ENCODE measurements at places on chromosomes 6 and 20.

DNA sequence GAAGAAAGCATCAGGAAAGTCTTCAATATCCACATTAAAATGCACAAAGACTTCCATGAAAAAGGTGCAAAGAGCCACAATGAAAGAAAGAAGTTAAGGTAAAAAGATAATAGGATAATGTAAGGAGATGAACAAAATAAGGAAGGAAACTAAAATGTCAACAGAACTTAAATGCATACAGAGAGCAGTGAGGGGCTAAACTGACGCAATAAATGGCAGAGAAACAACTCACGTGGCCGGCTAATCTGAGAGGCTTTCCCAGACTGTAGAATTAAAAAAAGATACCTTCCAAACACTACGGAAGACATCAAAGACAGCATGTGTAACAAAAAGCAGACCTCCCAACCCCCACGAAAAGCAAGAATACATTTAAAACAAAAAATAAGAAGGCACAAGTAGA lies 73.7 kb downstream of the GMDS start:
- DNase-seq: no peak

DNA sequence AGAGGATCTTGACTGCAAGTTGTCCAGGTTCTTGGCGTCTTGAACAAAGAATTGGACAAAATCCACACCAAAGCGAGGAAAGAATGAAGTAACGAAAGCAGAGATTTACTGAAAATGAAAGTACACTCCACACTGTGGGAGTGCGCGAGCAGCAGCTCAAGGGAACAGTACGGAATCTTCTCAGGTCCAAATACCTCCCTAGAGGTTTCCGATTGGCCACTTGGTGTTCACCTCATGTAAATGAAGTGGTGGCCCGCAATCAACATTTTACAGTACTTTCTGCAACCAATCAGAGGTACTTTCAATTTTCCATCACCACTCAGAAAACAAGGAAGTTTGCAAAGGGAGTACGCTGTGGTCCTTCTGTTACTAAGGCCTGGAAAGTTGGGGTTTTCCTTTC lies 122.4 kb downstream of the PTPRK start:
- DNase-seq: no peak

DNA sequence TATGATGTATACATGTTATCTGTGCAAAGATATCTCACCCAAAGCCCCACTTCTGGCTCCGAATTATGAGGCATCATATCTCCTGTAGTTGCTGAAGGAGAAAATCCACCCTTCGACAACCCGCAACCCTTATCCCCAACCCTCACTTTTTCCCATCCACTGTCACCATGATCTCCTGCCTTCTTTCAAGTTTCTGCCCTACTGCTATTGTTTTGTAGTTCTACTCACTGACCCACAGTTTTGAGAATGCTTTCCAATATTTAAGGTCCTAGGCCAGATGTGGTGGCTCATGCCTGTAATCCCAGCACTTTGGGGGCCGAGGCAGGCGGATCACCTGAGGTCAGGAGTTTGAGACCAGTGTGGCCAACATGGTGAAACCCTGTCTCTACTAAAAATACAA lies 22.2 kb downstream of the ADGRF1 start:
- DNase-seq: no peak

GRCh38 chr6:47426524-47427302 lies 50.9 kb upstream of the CD2AP start:
- no peak for DNase-seq

GRCh38 chr6:157946865-157947532 lies 34.7 kb upstream of the SYNJ2 start:
- DNase-seq: no peak
